ENCODE measurements at places on chromosomes 5 and 9. TPM values are rescaled to one million over a fixed set of nuclear protein-coding genes. Genes with fewer than 3 reads are reported as not detected.

The EQTN gene
- 3.4 TPM for total RNA-seq

The GM2A gene
- 19.4 TPM for total RNA-seq

- H3K4me1 ChIP-seq = peaks cover under 1% of the 10 kb centered on the region
- no peak for DNase-seq
- peaks cover 13% of the 10 kb centered on the region for H3K27me3 ChIP-seq
- no peak overlapping the region for H3K4me3 ChIP-seq
Measured at GRCh38 chr5:127925916-127926315, 157.7 kb upstream of the SLC12A2 start.

GRCh38 chr5:67319935-67320725, 123.5 kb upstream of the CD180 start:
- no peaks in the 10 kb centered on the region for H3K27me3 ChIP-seq
- no peak overlapping the region for H3K4me3 ChIP-seq
- H3K4me1 ChIP-seq = peaks cover 5% of the 10 kb centered on the region
- H3K36me3 ChIP-seq = no peaks in the 10 kb centered on the region

GRCh38 chr5:141866096-141866495, 12.1 kb downstream of the PCDH1 start:
- DNase-seq = no peak
- H3K27ac ChIP-seq = no peak overlapping the region
- no peaks in the 10 kb centered on the region for H3K36me3 ChIP-seq
- H3K4me1 ChIP-seq = peaks cover 7% of the 10 kb centered on the region
- no peak overlapping the region for H3K4me3 ChIP-seq
- no peaks in the 10 kb centered on the region for H3K27me3 ChIP-seq

- no peak overlapping the region for H3K4me3 ChIP-seq
- DNase-seq = no peak
- no peak overlapping the region for H3K27ac ChIP-seq
- no peaks in the 10 kb centered on the region for H3K27me3 ChIP-seq
Measured at GRCh38 chr9:75626860-75627259, 263.6 kb upstream of the PCSK5 start.

GRCh38 chr5:167219298-167219697, 1072.1 kb upstream of the WWC1 start:
- H3K4me1 ChIP-seq = peaks cover 24% of the 10 kb centered on the region
- H3K4me3 ChIP-seq = no peak overlapping the region
- DNase-seq = peak; percentile 36
- peak overlapping the region; percentile 9 for H3K27ac ChIP-seq
- H3K27me3 ChIP-seq = no peaks in the 10 kb centered on the region

DNA sequence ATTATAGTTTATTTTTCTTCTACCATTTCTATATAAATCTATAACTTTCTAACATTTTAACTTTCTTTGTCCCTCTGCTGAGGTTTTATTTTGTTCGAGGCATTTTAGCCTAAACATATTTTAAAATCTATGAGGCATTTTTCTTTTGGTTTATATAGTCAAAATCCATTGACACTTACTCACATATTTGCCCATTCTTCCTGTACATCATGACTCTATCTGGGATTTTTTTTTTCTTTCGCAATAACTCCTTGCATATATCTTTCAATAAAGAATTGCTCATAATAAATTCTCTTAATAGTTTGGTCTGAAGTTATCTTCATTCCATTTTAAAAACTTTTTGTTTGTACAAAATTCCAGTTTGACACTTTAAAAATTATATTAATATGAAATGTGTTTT, 632.3 kb downstream of the TLE4 start:
- H3K4me3 ChIP-seq = no peak overlapping the region
- no peaks in the 10 kb centered on the region for H3K4me1 ChIP-seq
- H3K36me3 ChIP-seq = no peaks in the 10 kb centered on the region
- no peak for DNase-seq
- no peaks in the 10 kb centered on the region for H3K27me3 ChIP-seq

Data from neural progenitor cell (in vitro differentiated cells).